Esophagus squamous epithelium (tissue), 5 donors: ENCODE measurements at places on chromosomes 7 and 10. TPM values are rescaled to one million over a fixed set of nuclear protein-coding genes. Genes with fewer than 3 reads are reported as not detected.

AKR1C4 gene
- not detected for total RNA-seq

CRHR2 gene
- total RNA-seq: 0.09 TPM

SLC18A3 gene
- total RNA-seq: not detected

CHST3 gene
- total RNA-seq: 5.3 TPM

MLXIPL gene
- 0.53 TPM for total RNA-seq
